ENCODE measurements at places on chromosomes 5 and 9.

GRCh38 chr9:92561374-92562330 lies 25.9 kb upstream of the ECM2 start:
- DNase-seq = no peak

GRCh38 chr5:172370648-172371545 lies 83.4 kb downstream of the SH3PXD2B start:
- no peak for DNase-seq

DNA sequence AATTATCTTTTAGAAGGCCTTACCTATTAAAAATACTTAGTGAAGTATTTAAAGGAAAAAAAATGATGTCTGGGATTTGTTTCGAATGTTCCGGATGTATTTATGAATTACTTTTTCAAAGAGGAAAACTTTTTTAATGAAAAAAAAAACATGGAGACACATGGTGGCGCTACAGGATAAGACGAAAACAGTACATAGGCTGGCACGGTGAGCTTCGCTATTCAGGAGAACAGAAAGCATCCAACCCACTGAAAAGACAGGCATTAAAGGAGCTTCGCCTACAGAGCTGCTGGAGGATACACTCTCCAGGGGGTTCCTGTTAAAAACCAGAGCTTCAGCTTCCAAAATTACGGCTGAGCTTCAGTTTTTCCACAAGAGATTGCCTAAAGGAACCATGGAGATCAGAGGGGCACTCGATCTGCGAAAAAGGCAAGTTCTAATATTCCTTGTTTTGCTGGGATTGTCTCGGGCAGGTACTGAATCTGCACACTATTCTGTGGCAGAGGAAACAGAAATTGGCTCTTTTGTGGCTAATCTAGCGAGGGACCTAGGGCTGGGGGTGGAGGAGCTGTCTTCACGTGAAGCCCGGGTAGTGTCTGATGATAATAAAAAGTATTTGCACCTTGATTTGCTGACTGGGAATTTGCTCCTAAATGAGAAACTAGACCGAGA lies at the start of gene PCDHB14:
PCDHB14 (plus strand) TSS at position 232 of the 672 bp plus-strand sequence; CDS start at position 395, 163 bp downstream.
- DNase-seq = no peak

DNA sequence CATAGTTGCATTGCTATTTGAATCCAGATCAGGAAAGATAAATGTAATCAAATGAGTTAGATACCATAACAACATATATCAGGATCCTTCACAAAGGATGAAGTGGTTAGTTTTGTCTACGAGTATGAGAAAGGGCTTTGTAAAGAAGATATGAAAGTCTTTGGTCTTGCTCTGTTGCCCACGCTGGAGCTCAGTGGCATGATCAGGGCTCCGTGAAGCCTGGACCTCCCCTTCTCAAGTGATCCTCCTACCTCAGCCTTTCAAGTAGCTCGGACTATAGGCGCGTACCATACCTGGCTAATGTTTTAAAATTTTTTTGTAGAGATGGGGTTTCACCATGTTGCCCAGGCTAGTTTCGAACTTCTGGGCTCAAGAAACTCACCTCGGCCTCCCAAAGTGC lies 1.8 kb downstream of the SMC5 start:
- no peak for DNase-seq

GRCh38 chr9:77735494-77735893 lies 87.4 kb upstream of the GNA14 start:
- DNase-seq = no peak

GRCh38 chr5:33317271-33317670 lies 123.5 kb upstream of the TARS1 start:
- DNase-seq = no peak

GRCh38 chr5:72602696-72603685 lies 95.8 kb upstream of the ZNF366 start:
- DNase-seq = no peak

- no peak for DNase-seq
These were observed 113.8 kb downstream of the ANKRD18B start for GRCh38 chr9:33637881-33638280.

DNA sequence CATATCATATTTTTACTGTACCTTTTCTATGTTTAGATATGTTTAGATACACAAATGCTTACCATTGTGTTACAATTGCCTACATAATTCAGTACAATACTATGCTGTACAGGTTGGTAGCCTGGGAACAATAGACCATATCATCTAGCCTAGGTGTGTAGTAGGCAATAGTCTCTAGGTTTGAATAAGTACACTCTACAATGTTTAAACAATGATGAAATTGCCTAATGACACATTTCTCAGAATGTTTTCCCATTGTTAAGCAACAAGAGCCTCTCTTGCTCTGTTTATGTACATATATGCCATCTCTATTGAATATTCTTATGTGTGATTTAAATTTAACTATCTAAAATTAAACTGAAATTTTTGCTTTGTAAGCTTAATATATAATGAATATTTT lies 209.6 kb upstream of the ST8SIA4 start:
- DNase-seq = no peak

DNA sequence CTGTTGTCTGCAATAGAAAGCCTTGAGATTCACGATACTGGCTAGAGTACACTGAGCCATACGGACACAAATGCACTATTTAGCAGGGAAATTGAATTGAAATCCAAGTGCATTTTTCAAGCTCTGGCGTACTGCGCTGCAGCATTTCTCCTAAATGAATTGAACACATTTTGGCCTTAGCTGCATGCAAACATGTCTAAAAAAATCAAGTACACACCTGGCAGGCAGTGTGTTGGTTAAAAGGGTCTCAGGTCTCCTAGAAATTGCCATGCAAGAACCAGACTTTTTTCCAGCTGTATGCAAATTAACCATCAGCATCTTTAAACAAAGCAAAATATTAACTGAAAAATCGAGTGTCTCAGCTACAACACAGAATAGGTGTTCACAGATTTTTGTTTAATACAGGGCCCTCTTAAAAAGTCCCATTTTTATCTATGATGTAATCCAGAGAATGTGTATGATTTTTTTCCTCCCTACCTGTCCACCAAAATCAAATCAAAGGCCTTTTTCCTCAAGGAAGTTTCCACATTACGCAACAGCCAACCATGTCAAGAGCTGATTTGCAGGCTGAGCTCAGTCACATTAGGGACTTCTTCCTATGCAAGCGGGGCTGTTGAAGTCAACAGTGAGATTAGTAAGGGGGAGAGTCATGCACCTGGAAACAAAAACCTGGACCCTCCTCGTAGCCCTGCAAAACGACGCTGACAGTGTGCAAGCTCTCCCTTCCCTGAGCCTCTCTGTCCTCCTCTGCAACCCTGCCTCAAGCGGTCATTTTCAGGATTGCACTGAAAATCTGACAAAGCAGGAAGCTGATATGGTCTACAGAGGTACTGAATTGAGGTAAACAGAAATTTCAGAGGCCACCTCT lies 14.1 kb upstream of the SFXN1 start:
- peak; percentile 16 for DNase-seq

DNA sequence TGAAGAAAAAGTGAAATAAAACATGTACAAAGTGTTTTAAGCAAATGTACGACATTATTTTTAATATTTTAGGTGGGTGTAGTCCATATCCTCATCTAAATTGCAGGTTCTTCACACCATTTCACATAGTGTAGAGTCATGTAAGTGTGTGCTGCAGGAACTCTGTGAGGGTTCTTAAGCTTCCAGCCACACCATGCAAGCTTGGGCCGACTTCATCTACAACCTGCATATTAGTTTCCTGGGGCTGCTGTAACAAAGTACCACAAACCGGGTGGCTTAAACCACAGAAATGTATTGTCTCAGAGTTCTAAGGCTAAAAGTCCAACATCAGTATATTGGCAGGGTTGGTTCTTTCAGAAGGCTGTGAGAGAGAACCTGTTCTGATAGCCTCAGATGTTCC lies 10.2 kb downstream of the PAM start:
- DNase-seq = no peak

DNA sequence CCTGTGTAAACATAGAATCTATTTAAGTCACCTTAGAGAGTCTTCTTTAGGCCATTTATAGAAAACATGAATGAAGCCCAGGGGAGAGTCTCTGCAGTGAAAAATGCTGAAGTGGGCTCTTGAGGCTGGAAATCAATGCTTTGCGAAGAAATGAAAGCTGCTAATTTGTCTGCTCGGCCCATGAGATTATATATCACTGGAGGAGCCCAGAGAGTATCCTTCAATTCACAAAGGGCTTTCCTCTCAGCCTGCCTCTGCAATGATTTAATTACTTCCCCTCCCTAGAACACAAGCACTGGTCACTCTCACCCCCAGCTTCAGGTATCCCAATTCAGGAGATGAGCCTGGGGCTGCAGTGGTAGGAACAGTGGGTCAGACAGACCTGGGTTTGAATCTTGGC lies 8.2 kb upstream of the DRD1 start:
- DNase-seq = no peak

DNA sequence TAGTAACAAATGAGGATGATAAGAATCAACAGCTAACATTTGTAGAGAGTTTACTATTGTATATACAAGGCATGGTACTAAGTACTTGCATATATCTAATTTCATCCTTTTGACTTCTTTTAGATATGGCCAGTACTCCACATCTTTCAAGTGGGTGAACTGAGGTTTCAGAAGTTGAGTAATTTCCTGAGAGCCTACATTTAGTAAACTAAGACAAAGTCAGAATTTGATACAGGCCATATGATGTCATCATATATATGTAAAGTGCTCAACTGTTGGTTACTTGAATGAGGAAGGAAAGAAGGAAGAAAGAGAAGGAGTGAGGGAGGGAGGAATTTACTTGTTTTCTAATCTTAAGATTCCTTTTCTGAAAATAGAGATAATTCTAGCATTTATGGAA lies 52.8 kb downstream of the GRIA1 start:
- DNase-seq = no peak

- peak; percentile 56 for DNase-seq
These were observed 10.2 kb downstream of the C9orf50 start for GRCh38 chr9:129610473-129611306.

DNA sequence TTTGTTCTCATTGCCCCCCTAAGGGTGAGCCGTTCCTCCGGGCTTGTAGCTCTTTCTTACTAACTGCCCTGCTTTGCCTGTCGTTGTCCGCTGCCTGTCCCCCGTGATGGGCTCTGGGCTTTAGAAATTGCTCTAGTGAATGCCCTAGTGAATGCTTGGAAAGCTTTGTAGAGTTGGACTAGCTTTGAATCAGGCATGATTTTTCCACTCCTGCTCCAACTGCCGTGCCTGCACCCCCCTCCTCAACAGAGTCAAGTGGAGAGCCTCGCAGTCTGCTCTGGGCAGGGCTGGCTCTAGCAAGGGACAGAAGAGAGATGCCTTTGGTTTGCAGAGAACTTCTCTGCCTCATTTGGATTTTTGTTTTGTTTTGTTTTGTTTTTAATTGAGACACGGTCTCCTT lies 46.8 kb upstream of the DAB2IP start:
- no peak for DNase-seq

DNA sequence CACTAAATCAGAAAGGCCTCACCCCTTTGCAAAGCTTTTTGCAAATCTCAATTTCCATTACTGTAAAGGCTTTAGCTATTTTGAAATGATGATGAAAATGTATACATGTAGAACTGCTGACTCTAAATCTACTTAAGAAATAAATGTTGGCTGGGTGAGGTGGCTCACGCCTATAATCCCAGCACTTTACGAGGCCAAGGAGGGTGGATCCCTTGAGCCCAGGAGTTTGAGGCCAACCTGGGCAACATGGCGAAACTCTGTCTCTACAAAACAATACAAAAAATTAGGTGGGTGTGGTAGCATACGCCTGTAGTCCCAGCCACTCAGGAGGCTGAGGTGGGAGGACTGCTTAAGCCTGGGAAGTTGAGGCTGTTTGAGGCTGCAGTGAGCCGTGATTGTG lies 64.6 kb downstream of the PTPN3 start:
- no peak for DNase-seq

- DNase-seq = no peak
These were observed 202.3 kb upstream of the IRX1 start for GRCh38 chr5:3393122-3393919.

DNA sequence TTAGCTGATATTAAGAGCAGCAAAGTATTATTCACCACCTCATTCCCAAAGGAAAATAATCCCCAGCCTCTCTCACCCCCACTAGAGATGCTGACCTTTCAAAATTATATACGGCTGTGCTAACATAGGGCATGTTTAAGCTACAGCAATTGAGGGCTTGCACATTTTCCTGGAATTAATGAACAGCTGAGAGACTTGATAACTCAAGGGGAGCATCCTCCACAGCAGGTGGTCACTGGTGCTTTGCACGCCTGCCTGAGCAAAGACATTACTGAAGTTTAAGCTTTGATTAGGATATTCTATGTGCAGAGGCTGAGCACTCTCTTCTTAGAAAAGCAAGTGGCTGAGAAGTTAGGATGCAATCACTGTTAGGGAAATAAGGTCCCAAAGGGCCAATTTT lies 230.9 kb downstream of the FAM114A2 start:
- DNase-seq = no peak

GRCh38 chr5:111748304-111748763 lies 8.7 kb downstream of the NREP start:
- no peak for DNase-seq

DNA sequence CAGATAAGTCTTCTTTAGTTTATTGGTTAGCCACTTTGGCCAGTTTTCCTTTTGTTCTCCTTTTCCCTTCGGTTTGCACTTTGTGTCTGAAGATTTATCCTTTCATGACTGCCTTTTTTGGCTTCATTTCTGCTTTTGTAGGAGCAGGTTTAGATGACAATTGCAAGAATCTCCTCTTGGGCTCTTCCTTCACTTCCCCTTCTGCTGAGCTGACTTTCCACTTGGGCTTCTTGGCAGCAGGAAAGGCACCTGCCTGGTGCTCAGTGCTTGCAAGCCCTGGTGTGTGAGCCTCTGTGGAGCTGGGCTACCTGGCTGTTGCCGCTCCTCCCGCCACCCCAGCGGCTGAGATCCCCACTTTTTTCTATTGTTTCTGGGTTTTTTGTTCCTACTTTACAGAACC lies 7.3 kb downstream of the CCDC112 start:
- no peak for DNase-seq

GRCh38 chr9:84228130-84228720 lies 112.3 kb downstream of the SLC28A3 start:
- no peak for DNase-seq

GRCh38 chr9:85715587-85715986 lies 26.2 kb downstream of the AGTPBP1 start:
- no peak for DNase-seq

DNA sequence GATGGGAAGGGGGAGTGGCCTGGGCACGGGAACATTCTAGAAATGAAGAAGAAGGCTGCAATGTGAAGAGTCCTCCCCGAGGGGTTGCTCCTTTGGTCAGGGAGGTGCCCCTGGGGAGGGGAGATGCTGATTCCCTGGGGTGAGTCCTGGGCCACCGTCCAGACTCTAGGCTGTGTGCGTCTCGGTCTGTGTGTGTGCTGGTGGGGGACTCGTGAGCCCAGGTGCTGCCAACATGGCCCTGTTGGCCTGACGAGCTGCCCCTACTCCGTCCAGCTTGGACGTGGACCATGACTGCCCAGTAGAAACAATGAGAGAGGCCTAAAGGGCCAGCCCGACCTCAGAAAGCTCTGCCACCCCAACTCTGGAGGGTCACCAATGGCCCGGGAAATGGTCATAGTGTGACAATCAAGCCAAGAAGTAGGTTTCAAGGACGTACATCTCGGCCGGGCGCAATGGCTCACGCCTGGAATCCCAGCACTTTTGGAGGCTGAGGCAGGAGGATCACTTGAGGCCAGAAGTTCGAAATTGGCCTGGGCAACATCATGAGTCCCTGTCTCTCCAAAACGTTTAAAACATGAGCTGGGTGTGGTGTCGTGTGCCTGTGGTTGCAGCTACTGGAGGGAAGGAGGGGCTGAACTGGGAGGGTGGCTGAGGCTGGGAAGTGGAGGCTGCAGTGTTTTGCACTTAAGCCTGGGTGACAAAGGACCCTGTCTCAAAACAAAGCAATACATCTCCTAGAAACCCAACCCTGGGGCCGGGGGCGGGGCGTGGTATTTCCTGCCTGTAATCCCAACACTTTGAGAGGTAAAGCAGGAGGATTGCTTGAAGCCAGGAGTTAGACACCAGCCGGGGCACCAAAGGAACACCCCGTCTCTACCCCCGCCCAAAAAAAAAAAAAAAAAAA lies 17.0 kb downstream of the LHX3 start:
- DNase-seq = no peak
